T-helper 9 cell (primary cell): ENCODE measurements at places on chromosomes 2 and 18.

- no peak for DNase-seq
These were observed 98.1 kb downstream of the PLB1 start for GRCh38 chr2:28594000-28594331.

- DNase-seq: no peak
These were observed 1321.5 kb upstream of the CELF4 start for GRCh38 chr18:38886861-38887670.

- no peak for DNase-seq
These were observed 78.1 kb downstream of the MTCL1 start for GRCh38 chr18:8783335-8783993.

GRCh38 chr2:191253476-191253875 is 8.3 kb downstream of the MYO1B start:
- no peak for DNase-seq

DNA sequence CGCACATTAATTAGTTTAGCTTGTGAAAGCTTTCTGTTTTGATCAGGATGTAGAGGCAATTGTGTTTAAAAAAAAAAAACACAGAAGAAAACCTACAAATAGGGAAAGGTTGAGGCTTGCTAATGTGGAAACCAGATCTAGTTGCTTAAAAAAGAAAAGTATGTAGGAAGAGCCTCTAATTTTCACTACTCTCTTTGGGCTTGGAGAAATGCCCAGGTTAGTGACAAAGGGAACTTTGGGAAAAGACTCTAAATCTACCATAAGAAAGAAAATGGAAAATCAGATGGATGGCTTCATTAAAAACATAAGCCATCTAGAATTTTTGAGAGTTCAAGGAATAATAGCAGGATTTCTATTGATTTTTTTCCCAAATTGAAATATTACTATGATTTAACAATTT is 47.3 kb upstream of the SLC38A11 start:
- DNase-seq: no peak

- no peak for DNase-seq
These were observed 24.4 kb downstream of the ZNF892 start for GRCh38 chr2:95231723-95232122.
